ENCODE measurements at places on chromosomes 5 and 9.

DNA sequence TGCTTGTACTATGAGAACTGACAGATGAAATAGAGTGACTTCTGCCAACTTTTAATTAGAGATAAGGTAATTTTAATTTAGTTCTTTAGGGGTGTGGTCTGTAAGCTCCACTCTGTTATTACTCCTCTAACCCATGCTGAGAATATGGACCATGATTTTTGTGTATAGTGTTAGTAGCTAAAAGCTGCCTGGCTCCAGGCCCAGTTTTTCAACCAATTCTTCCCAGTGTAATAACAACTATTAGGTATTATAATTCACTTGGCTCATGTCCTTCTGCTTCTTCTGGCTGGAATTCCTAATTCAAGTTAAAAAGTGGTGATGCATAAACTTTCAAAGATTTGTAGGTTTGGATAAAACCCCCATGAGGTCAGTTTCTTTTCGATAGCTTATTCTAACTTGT lies 216.3 kb downstream of the ISL1 start:
- no peak for DNase-seq

GRCh38 chr9:37410354-37410861 lies 12.1 kb upstream of the GRHPR start:
- no peak for DNase-seq

DNA sequence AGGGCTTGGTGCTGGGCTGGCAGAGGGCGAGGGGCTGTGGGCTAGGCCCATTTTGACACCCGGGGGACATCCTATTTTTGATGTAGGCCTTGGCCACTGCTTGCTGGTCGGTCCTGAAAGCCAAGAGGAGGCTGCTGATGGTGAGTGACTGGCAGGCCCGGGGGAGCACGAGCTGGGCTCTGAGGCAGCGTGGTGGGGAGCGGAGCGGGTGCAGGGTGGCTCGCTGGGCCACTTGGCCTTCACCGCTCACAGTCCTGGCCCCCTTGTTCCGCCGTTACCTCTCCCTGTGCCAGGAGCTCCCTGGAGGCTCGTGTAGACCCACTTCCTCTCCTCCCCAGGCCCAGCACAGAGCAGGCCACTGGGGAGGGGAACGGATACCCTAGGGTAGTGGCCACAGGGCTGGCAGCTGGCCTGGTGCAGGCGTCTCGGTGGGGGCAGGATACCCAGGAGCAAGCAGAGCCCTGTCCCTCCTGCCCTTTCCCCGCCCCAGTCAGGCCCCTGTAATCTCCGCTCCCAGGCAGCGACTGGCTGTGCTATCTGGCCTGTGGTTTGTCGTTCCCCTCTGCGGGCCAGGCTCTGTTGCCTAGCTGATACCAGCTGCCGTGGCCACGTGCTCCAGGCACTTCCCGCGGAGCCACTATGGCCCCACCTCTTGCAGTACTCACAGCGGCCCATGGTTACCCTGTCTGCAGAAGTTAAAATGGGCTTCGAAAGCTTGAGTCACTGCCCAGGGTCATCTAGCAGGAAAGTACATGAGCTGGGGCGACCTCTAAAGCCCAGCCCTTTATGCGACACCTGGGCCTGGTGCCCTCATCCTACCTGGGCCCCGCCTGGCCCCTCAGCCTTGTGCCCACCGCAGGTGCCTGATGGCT lies 11.7 kb upstream of the DOLPP1 start:
- no peak for DNase-seq

GRCh38 chr5:137281201-137281600 lies 217.9 kb downstream of the SPOCK1 start:
- DNase-seq: no peak

DNA sequence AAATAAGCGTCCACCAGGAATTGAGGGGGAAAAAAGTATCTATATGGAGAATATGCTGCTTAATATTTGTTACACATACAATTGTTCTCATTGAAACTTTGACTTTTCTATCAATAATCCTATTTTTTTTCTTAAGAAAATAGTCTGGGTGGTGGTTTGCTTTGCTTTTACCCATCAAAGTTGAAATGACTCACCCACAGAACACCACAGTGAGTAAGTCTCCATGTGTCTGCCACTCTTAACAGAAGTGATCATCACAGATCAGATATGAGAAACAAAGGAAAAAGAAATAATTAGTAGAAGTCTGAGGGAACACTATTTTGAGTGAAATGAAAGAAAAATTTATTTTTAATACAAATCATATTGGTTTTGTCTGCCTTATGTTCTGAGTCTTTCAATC lies 742.8 kb downstream of the CDH9 start:
- no peak for DNase-seq

DNA sequence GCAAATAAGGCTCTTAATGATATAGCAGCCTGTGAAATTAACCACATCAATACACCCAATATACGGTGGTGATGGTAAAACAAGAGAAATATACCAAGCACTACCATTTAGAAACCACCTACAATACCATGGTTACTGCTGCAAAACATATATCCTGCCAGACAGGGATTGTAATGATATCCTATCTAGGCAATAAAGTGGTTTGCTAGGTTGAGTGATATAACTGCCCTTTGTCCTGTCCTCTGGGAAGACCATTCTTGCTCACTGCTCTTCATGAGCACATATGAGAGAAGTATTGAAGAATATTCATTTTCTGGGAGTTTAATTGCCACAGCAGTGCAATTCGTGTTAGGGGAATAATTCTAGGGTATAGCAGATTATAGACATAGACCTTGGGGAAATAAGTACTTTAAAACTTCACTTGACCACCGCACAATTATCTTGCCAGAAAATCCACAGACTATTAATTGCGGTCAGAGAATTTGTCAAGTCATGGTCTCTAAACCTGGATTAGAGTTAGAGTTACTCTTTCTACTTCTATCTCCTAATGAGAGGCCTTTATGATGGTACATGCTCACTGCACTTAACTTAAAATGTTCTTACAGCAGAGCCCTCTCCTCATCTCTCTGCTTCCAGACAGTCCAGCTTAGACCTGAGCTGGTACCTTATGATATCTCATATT lies 413.0 kb downstream of the ZNF608 start:
- no peak for DNase-seq

- DNase-seq: peak; percentile 83
These were observed at the start of gene PNPLA7 for GRCh38 chr9:137550231-137550621. TSS of gene PNPLA7 (minus strand) at chr9:137550402. CDS start at chr9:137550197, 205 bp downstream.

- DNase-seq: no peak
These were observed 6.1 kb upstream of the TMEM268 start for GRCh38 chr9:114604989-114605388.

GRCh38 chr5:58622936-58623871 lies 40.3 kb downstream of the RAB3C start:
- DNase-seq: no peak

- DNase-seq: no peak
These were observed 79.3 kb downstream of the TMC1 start for GRCh38 chr9:72600671-72601070.

DNA sequence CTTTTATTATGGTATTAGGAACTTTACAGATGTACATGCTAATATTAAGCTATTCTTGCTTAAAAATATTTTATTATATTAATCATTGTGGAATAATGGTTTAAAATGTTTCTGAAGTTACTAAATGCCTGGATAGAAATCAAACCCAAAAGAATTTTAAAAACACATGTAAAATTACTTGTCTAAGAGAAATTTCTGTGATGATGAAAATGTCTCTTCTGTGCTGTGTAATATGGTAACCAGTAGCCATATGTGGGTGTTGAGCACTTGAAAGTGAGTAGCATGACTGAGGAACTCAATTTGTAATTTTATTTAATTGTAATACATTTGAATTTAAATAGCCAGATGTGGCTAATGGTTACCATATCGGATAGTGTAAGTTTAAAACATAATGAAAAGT lies 66.7 kb upstream of the HSPB3 start:
- DNase-seq: no peak

- no peak for DNase-seq
These were observed 170.6 kb upstream of the TRIM32 start for GRCh38 chr9:116516456-116516855.

GRCh38 chr9:122134822-122135528 lies 24.6 kb downstream of the NDUFA8 start:
- DNase-seq: no peak

DNA sequence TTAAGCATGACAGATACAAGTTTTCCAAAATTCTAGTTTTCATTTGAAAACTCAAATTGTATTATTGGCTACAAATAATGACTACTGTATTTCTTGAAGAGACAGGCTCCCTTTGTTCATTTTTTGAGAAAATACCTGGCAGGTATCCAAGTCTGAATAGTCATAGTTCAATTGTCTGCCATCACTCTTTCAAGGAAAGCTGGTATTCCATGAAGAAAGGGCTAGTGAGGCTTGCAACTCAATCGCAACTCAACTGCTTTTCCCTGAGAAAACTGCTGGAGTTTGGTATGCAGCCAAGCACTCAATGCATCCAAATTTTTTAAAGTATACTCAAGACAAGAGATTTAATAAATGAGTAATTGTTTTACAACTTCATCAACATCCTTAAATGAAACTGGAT lies 61.4 kb upstream of the TRIO start:
- no peak for DNase-seq

- DNase-seq: no peak
These were observed 42.7 kb downstream of the UBE2QL1 start for GRCh38 chr5:6491196-6491918.

- DNase-seq: no peak
These were observed 17.1 kb upstream of the CAST start for GRCh38 chr5:96645091-96645490.

GRCh38 chr5:136191304-136192014 lies 1.5 kb downstream of the SMIM32 start:
- no peak for DNase-seq

DNA sequence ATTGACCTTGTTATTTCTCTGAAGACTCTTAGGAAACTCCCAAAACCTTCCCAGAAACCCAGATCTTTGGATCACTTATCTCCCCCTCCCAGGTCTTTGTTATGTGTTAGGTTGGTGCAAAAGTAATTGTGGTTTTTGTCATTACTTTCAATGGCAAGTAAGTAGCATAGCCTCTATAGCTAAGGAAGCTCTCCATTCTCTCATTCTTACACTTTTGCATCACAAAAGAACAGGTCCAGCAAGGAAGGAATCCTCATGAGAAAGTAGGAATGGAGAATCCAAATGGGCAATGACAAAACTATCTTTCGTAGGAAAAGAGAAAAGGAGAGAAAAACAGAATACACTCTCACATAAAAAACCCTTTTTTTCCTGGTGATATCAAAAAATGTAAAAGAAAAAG lies 81.3 kb upstream of the ELAVL2 start:
- no peak for DNase-seq

DNA sequence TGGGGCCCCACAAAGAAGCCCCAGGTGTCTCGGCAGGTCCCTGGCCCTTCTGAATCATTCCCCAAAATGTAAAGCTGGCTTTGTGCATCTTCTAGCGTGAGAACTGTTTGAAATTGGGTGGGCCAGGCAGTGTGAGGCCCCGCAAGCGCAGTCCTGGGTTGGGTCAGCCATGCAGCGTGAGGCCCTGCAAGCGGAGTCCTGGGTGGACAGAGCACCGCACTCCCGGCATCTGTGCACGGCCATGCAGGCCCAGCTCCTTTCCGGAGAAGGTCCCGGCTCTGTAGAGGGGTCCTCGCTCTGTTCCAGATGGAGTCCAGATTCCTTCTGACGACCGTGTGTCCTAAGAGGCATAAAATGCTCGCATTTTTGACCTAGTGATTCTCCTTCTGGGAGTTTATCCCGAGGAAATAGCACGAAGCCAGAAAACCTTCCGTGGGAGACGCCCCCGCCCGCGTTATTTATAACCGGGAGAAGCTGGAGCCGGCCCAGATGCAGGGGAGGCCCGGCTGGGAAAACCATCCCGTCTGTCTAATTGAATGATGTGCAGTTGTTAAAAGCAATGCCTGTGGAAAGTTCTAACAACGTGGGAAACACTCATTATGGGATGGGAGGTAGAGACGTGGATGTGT lies 19.4 kb upstream of the NOTCH1 start:
- no peak for DNase-seq

DNA sequence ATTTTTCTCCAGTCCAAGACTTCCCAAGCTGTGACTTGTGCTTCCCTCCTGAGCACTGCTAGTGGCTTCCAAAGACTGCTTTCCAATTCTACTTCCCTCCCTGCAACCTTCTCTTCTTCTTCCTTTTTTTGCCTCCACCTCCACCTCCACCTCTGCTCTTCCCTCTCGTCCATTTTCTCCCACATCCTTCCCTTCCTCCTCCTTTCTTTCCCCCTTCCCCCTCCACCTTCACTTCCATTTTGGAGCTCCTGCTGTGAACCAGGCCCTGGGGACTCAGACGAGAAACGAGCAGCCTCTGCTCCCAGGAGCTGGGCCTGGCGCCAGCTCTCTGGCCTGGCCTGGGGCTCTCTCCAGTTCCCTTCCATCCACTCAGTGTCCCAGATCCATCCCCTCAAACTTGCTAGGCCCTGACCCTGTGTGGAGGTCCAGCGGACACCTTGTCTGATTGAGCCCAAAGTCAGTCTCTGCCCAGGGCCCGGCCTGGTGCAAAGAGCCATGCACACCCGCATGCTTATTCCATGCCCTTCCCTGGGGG lies 5.6 kb downstream of the GADD45G start:
- DNase-seq: no peak

Measured in NCI-H1417 (cell line).